ENCODE measurements at places on chromosomes 16 and 17. TPM values are rescaled to one million over a fixed set of nuclear protein-coding genes. Genes with fewer than 3 reads are reported as not detected.

Gene TMC7
- total RNA-seq: 7.0 TPM

DNA sequence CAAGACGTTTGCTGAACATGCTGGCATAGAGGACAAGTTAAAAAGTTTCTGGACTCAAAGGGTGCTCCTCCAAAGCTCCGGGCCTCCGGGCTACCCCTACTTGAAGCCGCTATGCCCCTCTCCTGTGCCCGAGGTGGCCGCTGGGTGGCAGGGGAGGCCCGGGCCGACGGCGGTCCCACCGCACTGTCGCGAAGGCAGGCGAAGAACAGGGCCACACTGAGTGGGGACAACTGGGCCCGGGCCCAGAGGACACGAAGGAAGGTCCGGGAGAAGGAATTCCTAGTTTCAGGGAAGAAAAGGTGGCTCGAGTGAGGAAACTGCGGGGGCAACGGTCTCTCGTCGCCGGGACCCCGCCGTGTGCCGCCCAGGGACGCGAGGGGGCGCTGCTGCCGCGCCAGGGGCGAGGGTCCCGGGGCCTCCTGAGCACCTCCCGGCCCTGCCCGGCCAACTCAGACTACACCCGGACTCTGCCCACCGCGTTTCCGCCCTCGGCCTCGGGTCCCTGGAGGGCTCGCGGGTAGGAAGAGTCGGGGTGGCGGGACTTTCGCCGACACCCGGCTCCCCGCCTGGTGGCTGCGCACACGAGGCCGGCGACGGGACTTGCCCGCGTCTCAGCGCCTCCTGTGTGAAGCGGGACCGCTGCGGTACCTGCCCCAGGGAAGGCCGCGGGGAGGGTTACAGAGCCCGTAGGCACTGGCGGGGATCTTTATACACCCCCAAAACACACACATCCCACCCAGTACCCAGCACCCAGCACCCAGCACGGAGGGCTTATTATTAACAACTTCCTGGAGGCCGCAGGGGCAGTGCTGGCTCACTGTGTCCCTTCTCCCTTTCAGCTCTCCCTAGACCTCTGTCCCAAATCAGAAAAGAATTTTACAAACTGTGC lies 772 bp upstream of the CHCT1 start:
- no peaks in the 10 kb centered on the region for H3K27me3 ChIP-seq
- peak overlapping the region; percentile 11 for H3K4me3 ChIP-seq
- H3K27ac ChIP-seq: no peak overlapping the region
- peak; percentile 71 for DNase-seq
- no peaks in the 10 kb centered on the region for H3K4me1 ChIP-seq
- no peaks in the 10 kb centered on the region for H3K36me3 ChIP-seq

- peak overlapping the region; percentile 81 for H3K27ac ChIP-seq
- no peaks in the 10 kb centered on the region for H3K27me3 ChIP-seq
- no peak overlapping the region for H3K4me3 ChIP-seq
- H3K4me1 ChIP-seq: peaks cover 36% of the 10 kb centered on the region
- H3K36me3 ChIP-seq: peaks cover 3% of the 10 kb centered on the region
Measured at GRCh38 chr17:6753006-6753445, 2.8 kb upstream of the XAF1 start.

- H3K4me3 ChIP-seq: no peak overlapping the region
- peak; percentile 76 for DNase-seq
- peaks cover 5% of the 10 kb centered on the region for H3K36me3 ChIP-seq
- no peaks in the 10 kb centered on the region for H3K27me3 ChIP-seq
- peaks cover 7% of the 10 kb centered on the region for H3K4me1 ChIP-seq
Measured at GRCh38 chr17:39209317-39210092, 9.4 kb downstream of the RPL19 start.

- H3K4me3 ChIP-seq: no peak overlapping the region
- H3K4me1 ChIP-seq: peaks cover 7% of the 10 kb centered on the region
- DNase-seq: no peak
- no peaks in the 10 kb centered on the region for H3K27me3 ChIP-seq
Measured at GRCh38 chr16:17068524-17068923, 402.2 kb downstream of the XYLT1 start.
